ENCODE measurements at places on chromosomes 4 and X.

DNA sequence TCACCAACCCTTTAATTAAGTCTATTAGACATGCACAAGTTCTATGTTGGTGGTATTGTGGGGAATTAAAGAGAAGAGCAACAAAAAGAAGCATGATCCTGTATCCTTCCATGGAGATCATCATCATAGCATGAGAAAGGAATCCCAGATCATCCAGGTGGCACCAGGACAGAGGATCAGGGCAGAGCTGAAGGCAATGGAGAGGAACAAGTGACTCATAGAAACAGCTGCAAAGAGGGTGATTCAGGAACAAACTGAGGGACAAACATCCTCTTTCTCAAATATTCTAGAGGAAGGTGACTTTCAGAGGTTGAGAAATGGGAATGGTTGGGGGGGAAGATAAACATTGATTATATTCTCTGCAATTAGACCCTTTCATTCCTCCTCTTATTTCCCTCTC is 105.5 kb upstream of the OTUD4 start:
- DNase-seq, result no peak

DNA sequence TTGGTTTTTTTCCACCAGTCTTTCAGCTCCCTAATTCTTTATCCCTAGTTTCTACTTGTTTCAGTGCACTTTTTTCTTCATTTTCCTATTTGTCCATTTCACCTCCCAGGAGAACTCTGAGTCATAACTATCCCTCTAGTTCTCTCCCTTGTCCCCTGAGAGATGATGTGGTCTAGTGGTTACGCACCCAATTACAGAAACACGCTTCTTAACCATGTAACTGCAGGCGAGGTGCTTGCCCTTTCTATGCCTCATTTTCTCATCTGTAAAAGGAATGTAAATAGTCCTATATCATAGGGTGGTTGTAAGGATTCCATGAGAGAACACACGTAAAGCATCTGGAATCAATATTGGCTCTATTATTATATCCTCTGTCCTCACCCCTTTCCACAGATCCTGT is 8.8 kb upstream of the GRPR start:
- no peak for DNase-seq

- DNase-seq, result no peak
These were observed 58.6 kb downstream of the AREG start for GRCh38 chr4:74503580-74503979.

DNA sequence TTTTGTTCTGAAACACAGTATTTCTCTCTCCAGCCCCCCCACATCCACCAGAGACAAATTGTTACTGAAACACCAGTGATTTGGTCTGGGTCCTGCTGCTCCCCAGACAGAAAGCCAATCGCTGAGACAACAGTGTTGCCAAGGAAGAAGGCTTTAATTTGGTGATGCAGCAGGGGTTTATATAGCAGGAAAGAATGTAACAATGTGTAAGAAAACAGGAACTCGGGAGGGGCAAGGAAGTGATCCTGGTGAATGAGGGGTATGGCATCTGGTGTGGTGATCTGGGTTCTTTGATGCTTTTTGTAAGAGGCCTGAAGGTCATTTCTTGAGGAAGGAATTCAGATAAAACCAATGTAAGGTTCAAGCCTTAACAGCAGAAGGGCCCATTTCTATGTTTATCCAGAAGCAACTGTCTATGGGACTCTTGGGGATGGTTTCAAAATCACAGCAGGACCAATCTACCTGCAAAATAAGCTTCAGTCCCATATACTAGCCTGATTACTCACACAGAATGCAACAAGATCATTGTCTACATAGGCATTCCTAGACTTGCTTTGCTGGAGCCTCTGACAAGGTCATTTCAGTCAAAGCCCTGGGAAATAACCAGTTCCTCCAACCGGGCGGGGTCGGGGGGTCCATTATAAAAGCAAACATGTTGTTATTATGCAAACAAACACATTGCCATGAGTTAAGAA is 445.2 kb upstream of the ZFP42 start:
- no peak for DNase-seq

- DNase-seq, result no peak
These were observed 53.8 kb downstream of the PACRGL start for GRCh38 chr4:20754036-20754435.

DNA sequence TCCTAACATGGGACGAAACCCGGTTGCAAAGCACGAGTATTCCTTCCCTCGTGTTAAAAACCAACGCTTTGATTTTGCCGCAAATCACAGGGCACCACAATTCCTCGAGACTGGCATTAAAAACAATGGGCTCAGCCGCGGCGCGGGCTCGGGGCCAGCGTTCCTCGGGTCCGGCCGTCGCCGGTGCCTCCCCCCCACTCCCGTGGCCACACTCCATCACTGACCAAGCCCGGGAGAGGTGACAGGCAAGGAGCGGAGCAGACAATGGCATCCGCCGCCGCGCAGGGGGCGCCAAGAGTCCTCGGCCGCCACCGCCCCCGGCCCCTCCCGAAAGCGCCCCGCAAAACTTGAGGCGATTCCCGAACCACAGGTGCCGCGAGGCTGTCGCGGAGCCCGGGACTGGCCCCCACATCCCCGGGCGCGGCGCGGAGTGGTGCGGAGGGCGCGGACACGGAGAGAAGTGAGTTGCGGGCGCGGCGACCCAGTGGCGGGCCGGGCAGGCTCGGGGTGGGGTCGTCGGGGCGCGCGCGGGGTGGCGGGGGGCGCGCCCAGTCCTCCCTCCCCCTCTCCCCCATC is 445 bp downstream of the AP1S2 start:
- peak; percentile 39 for DNase-seq

- DNase-seq, result no peak
These were observed 71.7 kb upstream of the S100G start for GRCh38 chrX:16578218-16578617.

DNA sequence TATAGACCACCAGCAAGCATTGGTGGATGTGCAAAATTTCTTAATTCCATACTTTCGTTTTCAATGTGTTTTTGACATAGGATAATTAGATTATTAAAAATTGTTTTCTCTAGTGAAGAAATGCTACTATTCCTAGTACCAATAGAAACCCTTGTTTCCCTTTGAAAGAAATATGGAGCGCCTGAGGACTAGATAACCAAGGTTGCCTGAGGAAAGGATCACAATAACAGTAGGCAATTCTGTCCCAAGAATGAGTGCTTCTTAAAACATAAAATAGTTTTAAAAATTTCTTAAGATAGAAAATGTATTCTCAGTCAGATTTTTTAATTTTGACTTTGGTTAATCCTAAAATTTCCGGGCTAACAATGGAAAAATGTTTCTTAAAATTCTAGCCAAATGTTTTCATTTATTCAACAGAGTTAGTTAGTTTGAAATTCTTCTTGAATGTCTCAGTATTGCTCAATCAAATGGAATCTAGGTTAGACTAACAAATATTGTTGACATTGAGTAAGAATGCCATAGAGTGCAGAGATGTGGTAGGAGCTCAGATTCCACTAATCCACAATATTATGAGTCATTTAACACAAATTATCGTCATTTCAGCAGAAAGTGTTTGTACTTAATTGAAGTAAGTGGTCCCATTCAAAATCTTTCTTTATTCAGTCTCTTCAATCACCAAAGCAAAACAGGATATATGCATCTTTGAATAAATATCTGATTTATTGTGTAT is 666.0 kb downstream of the GRID2 start:
- DNase-seq, result no peak

- DNase-seq, result no peak
These were observed 51.4 kb upstream of the SCRG1 start for GRCh38 chr4:173450281-173450680.

DNA sequence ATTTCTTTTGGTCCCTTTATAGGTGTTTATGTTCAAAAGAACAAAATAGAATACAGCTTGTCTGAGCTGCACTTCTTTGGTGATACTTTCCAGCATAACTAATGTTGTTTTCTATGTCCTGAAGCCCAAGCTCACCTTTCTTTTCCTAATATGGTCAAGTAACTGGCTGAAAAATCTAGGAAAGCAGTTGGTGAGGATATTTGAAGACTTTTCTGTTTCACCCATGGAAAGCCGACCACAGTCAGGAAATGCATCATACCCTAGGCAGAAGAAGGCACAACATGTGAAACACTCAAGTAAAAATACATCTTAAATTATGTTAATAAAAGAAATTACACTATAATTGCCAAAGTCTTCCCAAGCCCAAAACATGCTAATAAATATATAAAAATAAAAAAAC is 337.0 kb downstream of the PDGFC start:
- no peak for DNase-seq

- DNase-seq, result peak; percentile 42
These were observed 7.2 kb upstream of the IDS start for GRCh38 chrX:149512225-149512885.

DNA sequence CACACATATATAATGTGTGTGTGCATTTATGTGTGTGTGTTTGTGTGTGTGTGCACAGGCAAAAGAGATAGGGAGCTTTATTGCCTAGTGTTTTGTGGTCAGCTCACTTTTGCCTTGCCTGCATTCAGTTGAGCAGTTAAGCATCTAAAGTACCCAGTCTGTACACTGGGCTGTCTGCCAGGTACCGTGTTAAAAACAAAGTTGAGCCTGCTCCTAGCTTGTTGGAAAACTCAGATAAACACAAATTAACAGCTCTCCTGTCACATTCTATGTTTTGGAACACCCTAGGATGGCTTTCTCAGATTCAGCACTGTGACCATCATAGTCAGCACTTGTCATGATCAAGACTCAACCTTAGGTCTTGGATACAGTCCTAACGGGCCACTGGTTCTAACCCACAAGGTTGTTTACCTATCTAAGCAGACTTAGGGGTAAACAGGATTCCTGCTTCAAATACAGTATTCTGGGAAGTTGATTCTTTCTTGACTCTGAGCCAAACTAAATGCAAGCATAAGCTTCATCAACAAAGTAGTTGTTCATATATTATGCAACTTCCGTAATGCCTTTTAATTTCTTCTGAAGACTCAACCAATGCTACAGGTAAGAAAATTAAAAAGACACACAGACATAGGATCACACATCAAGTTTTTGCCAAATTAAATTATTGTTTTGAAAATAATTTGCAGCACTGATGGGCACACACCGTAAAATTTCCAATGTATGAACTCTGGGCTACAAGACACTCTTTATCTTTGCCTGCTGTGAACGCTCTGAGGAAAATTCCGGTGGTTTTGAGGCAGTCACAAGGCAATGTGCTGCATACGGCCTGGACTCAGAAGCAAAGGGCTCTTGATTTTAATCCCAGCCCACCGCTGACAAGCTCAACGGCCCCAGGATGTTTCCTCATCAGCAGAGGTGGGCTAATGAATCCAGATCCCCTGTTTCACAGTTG is 11.3 kb upstream of the CD99 start:
- DNase-seq, result no peak

DNA sequence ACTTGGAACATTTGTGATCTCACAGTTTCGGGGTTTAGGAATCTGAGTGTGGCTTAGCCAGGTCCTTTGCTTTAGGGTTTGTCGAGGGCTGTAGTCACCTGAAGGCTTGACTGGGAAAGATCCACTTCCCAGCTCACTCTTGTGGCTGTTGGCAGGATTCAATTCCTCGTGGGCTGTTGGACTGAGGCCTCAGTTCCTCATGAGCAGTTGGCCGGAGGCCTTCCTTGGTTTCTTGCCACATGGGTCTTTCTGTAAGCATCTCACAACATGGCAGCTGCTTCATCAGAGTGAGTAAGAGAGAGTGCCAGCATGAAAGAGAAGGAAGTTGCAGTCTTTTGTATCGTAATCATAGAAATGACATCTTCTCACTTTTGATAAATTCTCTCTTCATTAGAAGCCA is 11.1 kb downstream of the TXLNG start:
- peak; percentile 12 for DNase-seq

GRCh38 chrX:8147226-8147625 is 23.8 kb downstream of the VCX2 start:
- no peak for DNase-seq

GRCh38 chr4:83644677-83645659 is 109.1 kb downstream of the GPAT3 start:
- DNase-seq, result peak; percentile 56

- no peak for DNase-seq
These were observed 408.9 kb downstream of the GLUD2 start for GRCh38 chrX:121456315-121456714.

DNA sequence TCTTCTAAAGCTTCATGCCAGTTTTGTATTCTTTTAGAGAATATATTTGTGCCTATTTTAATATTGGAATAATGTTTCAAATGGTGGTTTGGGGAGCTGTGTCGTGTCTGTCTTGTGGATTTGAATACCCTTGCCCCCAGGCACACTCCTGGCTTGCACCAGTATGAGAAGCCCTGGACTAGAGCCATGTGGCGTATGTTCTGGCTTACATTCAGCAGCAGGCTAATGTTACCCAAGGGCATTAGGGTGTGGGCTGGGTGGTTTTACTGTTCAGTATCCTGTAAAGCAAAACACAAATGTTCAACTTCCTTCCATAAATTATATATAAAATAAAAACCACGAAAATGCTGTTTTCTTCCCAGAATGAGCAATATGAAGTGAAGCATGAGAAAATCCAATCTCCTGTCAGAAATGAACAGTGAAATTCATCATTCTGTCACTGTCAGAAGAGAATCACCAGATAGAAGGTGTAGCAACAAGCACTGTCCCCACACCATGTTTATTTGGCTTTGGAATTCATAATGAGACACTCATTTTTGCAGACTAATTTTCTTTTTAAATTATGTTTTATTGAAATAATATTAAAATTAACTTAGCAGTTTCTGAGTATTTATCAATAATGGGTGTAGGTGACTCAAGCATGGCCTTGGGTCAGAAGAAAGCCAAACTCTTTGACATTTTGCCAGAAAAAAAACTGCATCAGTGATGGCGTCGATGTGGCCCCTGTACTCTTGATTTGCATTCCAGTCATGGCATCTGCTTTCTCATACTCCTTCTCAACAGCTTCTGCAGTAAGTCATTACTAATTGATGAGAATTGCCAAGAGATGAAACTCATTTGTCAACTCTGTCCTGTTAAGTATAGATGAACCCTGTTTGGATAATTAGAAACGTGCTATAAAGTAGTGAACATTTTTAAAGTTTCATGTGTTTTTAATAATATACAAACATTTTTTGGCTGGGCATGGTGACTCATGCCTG is 43.8 kb downstream of the WWC2 start:
- DNase-seq, result no peak

DNA sequence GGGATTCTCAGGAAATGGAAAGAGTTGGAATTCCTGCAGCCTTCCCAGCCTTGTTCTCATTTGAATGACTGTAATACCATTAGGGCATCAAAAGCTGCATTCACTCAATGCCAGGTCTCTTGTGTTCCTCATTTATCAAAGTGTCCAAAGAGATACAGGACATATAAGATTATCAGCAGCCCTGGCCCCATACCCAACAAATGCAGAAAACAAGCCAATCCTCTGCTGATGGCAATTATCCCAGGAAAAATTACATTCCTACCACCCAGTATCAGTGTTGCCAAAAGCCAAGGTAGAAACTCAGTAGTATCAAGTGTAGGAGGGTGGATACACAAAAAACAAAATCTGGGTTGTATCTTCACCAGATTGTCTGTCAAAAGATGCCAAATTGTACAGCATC is 18.5 kb upstream of the ASB5 start:
- DNase-seq, result no peak

DNA sequence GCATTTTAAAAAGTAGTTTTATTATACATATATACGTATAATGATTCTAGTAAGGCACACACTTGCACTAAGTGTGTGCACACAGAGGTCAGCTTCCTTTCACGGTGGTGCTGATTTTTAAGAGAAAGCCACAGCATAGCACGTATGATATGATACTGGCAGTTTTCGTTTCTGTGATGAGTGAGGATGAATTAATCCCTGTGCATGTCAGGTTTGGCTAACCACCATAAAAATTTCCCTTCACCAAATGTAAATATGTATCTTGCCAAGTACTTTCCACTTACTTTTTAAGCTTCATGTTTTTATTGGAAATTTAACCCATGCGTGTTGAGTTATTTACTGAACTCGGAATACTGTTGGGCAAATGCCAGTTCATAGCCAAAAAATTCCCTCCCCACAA is 84.6 kb downstream of the SYNPO2 start:
- DNase-seq, result no peak

- DNase-seq, result no peak
These were observed 5.9 kb downstream of the EDA2R start for GRCh38 chrX:66632981-66633380.

Measured in midbrain (tissue), 1 donor.